Activated CD4-positive, alpha-beta T cell treated with anti-CD3 and anti-CD28 coated beads, Interleukin-10, Interleukin-2, amounts not matched to agents 100 ng/mL and 50 ng/mL, durations not matched to agents 16 hours and 8 hours (primary cell): ENCODE measurements at places on chromosomes 5 and 9.

GRCh38 chr5:172145870-172146747, 41.9 kb downstream of the STK10 start:
- DNase-seq = no peak

DNA sequence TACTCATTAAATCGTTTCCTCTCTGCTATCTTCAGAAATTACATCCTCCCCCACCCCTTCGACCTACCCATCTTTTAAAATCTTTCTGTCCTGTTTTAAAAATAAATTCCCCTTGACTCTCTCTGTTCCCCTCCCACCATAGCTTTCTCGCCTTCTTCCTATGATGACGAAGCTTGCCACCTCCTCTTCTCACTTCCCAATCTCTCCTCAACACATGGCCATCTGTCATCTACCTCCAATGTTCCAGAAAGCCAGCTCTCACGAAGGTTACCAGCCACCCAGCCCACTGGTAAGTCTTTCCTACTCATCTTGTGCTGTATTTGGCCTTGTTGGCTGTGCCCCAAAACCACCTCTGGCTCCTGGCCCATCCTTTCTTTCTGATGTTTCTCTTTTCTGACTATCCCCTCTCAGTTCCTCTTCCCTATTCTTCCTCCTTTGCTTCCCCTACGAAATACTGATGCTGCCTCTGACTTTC, 346.3 kb downstream of the ENC1 start:
- DNase-seq = no peak

DNA sequence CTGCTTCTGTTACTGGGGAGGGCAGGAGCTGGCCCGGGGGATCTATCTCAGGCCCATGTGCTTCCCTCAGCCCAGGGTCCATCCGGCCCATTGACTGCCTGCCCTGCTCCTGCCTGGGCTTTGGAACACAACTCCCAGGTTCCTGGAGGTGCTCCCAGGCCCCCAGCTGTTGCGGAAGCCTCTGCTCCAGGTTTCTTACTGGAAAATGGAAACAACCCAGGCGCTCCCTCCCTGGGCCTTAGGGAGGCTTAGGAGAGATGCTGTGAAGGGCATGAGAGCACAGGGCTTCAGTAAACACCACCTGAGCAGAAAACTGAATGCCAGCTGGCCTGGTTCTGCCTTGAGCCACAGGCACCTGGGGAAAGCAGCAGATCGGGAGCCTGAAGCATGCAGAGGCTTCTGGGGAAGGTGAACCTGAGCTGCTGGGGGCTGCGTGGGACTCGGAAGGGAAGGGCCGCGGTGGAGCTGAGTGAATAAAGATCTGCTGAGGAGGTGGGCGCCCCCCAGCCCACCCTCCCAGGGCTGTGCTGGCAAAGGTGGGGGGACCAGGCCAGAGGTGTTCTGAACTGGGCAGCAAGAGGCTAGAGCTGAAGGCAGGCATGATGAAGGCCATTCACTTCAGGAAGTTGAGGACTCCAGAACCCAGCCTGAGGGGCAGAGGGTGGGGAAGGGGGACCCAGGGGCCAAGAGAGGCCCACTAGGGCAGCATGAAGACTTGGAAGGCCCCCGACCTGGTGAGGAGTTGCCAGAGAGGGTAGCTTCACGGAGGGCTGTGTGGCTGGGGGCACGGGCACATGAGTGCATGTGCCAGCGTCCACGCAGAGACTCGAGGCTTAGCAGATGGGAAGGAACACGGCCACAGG, 64.8 kb downstream of the SHB start:
- DNase-seq = no peak

- DNase-seq = peak; percentile 42
Observed at GRCh38 chr9:115593587-115594091, 475.7 kb upstream of the TNC start.

- no peak for DNase-seq
Observed at GRCh38 chr5:12294151-12294550, 389.9 kb upstream of the CTNND2 start.

- no peak for DNase-seq
Observed at GRCh38 chr5:166338801-166339200, 1952.6 kb upstream of the WWC1 start.
